ENCODE measurements at places on chromosomes 5 and 9.

- DNase-seq: no peak
Measured at GRCh38 chr5:150142185-150142958, 13.3 kb downstream of the PDGFRB start.

DNA sequence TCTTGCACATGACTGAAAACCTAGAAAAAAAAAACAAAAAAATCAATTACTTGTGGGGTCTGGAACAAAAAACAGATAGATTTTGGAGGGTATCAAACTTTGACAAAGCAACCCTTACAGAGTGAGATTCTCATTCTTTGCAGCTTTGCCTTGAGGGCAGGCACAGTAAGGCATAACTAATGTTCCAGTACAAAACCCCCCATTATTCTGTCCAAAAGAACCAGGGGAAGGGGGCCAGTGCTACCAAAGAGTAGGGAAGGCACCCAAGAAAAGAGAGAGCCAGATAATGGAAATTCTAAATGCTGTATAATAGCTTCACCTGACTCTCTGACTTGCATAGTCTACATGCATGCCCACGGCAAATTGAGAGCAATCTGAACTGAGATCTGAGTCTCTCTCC is 12.9 kb downstream of the POLK start:
- DNase-seq: no peak

GRCh38 chr5:163387589-163388343 is 49.6 kb upstream of the CCNG1 start:
- no peak for DNase-seq

GRCh38 chr5:17470064-17470463 is 28.0 kb upstream of the TAF11L2 start:
- no peak for DNase-seq

GRCh38 chr9:134555094-134555650 is 86.4 kb upstream of the COL5A1 start:
- no peak for DNase-seq

- DNase-seq: no peak
Measured at GRCh38 chr5:111398013-111398412, 114.3 kb downstream of the STARD4 start.

- DNase-seq: no peak
Measured at GRCh38 chr9:134679616-134680392, 38.2 kb downstream of the COL5A1 start.

DNA sequence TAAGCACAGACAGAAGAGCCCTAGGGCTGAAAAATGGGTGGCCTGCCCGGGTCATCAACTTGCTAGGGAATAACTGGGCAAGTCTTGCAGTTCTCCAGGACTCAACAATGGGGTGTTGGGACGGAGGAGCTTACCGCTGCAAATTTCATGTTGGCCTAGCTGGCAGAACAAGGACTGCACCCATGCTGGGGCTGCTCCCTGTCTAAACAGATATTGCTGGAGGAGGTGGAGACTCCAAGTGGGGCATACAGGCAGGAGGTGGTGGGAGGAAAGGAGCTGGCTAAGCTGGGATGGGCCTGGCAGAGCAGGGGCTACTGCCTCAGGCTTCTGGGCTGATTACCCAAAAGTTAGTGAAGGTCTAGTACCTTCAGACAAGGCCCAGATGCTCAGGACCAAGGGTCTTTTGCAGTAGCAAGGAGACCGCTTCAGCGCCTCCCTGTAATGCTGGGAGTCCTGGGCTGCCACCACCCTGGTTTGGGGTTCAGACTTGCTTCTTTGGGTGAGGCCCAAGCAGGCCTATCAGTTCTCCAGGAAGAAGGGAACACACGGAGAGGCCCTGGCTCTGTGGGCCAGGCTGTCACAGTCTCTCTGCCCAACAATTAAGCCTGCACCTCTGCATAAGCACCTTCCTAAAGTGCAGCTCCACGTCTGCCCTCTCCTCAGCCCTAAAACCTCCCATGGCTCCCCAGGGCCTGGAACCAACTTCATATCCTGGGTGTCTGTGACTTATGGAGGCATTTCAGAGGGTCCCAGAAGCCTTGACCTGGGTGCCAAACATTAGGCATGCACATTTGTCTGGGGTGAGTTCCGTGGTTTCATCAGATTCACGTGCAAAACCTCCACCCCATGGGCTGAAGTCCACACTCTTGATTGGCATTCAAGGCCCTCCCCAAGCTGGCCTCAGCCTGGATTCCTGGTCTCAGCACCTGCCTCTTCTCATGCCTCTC is 24.2 kb upstream of the KIF12 start:
- no peak for DNase-seq

GRCh38 chr9:121326130-121326838 is 43.8 kb downstream of the STOM start:
- DNase-seq: no peak

DNA sequence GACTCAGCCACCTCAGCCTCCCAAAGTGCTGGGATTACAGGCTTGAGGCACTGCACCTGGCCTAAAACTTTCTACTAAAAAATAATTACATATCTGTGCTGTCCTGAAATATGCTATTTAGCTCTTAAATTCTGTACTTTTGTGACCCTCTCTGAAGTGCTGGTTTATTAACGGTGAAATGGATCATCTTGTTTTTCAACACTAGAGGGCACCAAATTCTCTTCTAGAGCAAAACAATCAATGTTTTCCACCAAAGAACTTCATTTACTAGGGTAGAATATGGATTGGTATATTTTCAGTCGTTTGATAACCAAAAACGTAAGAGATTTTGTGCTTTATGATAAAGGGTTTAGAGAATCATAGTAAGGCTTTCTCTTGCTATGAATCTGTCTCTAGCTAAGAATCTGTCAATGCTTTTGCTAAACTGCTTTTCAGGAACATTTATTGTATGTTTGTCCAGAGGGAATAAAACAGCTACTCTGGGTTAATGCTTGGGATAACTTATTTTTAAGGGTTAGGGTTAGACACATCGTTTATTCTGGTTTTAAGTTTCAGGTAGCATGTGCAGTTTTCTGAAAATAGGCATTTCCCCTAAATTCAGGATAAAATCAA is 63.6 kb downstream of the RNF180 start:
- DNase-seq: no peak

DNA sequence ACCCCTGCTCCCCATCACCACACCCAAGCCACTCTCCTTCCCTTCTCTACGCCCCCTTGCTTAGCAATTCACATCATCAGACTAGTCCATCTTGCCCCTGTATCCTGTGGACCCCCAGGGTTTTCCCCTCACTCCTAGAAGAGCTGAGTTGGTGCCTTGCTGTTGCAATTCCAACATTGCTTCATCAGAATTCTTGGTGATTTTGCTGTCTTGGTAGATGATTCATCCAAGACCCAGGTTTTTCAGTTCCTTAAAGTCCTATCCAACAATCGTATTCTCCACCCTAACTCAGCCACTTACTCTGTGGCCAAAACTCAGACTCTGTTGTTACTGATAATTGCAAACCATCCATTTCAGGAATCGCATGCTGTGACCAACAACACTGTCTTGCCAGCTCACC is 21.4 kb upstream of the CCNJL start:
- DNase-seq: no peak

DNA sequence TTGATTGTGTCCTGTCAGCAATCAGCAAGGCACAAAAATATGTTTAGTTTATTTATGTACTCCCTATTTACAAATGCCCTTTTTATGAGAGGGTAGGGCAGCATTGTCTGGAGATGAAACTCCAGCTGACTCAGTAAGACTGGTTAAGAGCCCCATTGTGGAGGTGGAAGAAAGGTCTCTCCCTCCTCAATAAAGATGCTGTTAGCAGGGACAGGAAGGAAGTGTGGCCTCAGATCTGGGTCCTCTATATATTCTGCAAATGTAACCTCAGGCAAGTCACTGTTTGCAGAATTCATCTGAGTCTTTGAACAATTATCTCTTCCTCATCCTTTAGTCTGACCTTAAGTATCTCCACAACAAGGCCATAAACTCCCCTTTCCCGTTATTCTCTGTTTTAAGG is 48.3 kb upstream of the TRAF1 start:
- DNase-seq: no peak

DNA sequence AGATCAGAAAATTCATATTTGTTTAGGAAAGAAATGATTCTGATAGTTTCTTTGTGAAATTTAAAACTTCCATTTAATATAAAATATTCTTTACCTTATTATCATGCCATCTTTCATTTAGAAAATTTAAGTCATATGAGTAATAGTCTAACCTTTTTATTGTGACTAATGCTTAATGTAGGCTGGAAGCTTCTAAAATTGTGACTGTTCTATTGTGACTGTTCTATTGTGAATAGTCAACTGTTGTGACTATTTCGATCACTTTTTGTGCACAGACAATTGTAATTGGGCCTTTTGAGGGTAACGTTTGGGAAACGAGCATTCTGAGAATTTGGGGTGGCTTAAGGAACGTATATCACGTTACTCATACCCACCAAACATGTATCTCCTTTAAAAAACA is 100.0 kb downstream of the PARP8 start:
- no peak for DNase-seq

GRCh38 chr9:33129251-33129885 is 37.8 kb downstream of the B4GALT1 start:
- no peak for DNase-seq

- no peak for DNase-seq
Measured at GRCh38 chr5:109451146-109451545, 41.4 kb upstream of the PJA2 start.

GRCh38 chr9:4333231-4333740 is 33.4 kb upstream of the GLIS3 start:
- no peak for DNase-seq

DNA sequence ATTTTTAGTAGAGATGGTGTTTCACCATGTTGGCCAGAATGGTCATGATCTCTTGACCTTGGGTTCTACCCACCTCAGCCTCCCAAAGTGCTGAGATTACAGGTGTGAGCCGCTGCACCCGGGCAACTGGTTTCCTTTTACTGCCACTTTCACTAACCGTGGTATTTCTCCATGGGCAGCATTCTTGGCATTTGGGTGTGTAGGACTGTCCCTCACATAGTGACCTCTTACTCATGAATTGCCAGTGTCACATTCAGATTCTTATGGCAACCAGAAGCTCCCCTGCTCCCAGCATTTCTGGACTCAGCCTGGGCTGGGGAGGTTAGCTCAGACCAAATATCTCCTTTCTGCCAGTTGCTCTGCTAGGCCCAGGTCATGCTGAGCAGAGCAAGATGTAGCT is 50.1 kb downstream of the FOXI1 start:
- no peak for DNase-seq

DNA sequence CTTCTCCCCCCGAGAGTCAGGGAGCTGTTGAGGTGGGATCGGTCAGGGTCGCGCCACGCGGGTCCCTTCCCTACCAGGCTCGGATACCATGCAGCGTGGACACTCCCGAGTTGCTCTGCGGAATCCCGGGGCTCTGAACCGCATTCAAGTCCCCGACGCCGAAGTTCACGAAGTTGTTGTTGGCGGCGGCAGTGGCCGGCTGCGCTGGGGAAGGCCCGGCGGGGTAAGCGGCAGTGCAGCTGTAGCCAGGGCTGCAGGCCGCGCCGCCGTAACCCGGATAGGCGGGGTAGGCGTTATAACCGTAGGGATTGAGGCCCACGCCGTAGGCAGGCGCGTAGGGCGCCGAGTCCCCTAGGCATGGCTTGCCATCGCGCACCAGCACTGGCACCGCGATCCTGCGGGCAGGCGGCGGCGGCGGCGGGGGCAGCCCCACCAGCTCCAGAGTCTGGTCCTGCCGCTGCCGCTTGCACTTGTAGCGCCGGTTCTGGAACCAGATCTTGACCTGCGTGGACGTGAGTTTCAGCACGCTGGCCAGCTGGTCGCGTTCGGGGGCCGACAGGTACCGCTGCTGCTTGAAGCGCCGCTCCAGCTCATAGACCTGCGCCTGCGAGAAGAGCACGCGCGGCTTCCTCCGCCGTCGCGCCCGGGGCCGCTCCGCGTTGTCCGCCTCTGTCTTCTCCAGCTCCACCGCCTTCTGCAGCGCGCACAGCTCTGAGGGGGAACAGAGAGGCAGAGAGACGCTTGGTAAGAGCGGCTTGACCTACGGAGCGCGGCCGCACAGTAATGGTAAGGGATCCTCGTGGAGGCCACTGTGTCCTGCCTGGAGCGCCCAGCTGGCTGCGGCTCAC is 2.3 kb downstream of the NKX2-5 start:
- DNase-seq: no peak

GRCh38 chr9:36995927-36996705 is 38.0 kb downstream of the PAX5 start:
- DNase-seq: peak; percentile 32

- DNase-seq: no peak
Measured at GRCh38 chr5:6837519-6838110, 124.4 kb downstream of the TENT4A start.

- peak; percentile 66 for DNase-seq
Measured at GRCh38 chr5:177086654-177087397, at the start of gene FGFR4. Gene FGFR4, plus strand, starts transcription at chr5:177086915. Its CDS starts 2,688 bp downstream, at chr5:177089603.

DNA sequence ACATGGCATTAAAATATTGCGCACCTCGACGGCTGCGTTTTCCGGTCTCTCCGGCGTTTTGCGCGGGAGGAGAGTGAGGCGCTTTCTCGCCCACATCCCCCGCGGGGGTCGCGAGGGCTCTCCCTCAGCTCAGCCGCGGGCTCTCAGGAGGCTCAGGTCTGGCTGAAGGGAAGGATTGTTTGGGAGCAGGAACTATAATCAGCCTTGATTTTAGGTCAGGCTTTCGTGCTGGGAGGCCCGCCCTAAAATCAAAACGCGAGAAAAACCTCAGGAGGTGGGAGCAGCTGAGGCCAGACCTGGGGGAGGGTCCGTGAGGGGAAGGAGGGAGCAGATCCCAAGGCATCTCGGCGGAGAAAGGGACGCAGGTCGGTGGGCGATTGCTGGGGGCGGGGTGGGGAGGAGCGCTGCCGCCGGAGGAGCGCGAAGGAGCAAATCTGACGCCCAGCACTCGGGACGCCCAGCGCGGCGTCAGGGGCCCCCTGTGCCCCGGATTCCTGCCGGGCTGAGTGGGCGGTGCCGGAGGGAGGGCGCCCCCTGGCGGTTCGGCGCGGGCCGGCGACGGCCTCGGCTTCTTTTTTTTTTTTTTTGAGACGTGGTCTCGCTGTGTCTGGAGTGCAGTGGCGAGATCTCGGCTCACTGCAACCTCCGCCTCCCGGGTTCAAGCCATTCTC is 18.7 kb upstream of the RNF130 start:
- DNase-seq: peak; percentile 70

DNA sequence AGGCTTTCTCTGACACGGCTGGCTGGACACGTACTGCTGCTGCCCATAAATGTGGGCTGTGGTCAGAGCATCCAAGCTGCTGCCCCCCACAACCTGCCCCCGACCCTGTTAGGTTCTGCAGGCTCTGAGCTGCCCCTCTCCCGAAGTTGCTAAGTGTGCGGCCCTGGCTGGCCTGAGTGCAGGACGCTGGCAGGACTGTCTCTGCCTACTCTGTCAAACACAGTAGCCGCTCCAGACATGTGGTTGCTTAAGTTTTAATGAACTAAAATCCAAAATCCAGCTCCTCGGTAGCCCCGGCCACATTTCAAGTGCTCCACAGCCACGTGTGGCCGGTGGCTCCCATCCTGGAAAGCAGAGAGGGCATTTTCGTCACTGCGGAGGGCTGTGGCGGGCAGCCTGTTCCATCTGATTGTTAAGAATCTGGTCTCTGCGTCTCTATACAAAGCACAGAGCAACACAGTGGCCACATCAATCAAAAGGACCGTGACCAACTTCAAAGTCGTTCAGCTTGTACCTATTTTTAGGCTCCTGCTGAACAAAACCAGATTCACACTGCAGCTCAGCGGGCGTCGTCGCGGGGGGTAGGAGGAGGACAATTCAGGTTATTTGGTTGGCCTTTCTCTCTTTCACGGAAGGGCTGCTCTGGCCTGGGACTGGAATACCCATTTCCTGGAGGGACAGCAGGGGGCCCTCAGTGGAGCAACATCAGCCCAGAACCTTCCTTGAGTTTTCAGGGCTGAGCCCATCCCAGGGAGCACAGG is 68.9 kb downstream of the PTCH1 start:
- DNase-seq: no peak

- no peak for DNase-seq
Measured at GRCh38 chr5:43514471-43514815, 505 bp downstream of the C5orf34 start.

Data from T-helper 17 cell (primary cell).